ENCODE measurements at places on chromosomes 16 and 17.

DNA sequence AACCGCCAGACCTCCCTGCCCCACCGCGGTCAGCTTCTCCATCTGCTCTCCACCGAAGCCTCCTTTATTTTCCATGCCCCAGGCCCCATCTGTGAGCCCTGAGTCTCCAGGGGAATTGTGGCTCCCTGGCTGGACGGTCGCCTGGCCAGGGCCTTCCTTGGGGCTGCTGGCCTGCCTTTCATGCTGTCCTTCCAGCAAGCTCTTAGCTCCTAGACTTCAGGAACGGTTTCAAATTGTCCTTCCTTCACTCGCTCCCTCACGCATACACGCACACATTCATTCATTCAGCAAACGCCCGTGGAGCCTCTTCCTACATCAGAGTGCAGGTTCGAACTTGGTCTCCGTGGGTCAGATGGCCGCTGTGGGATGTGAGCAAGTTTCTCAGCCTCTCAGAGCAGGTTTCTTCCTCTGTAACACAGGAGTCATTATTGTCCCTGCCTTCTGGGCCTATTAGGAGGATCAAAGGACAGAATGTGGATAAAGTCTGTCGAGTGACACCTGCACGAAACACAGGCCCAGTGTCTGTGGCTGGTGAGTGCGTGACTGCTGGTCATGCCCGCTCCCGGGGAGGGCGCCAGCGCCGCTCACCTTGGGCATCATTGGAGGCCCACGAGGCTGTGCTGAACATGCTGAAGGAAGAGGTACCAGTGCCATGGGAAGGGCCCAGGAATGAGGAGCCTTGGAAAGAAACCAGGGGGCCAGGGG lies 18.7 kb upstream of the GSE1 start:
- no peak for DNase-seq

DNA sequence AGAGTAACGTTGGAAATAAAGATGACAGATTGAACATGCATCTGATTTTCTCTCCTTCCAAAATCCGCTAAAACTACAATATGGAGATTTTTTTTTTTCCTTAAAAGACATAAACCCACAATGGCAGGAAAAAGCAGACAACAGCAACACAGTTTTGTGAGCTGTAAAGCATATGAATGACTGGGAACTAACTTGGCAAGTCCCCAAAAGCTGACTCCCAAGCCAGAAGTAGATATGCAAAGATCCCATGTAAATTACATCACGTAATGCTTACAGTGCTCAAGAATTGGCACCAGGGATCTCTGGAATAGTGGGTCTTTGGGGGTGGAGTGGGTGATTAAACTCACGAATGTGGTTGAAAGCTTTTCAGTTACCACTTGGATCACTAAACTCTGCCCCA lies 106.6 kb downstream of the ELAC2 start:
- no peak for DNase-seq

- no peak for DNase-seq
Observed at GRCh38 chr17:74392848-74393247, 25.5 kb downstream of the GPR142 start.

- DNase-seq: no peak
Observed at GRCh38 chr17:17533901-17534441, 37.8 kb upstream of the RASD1 start.

DNA sequence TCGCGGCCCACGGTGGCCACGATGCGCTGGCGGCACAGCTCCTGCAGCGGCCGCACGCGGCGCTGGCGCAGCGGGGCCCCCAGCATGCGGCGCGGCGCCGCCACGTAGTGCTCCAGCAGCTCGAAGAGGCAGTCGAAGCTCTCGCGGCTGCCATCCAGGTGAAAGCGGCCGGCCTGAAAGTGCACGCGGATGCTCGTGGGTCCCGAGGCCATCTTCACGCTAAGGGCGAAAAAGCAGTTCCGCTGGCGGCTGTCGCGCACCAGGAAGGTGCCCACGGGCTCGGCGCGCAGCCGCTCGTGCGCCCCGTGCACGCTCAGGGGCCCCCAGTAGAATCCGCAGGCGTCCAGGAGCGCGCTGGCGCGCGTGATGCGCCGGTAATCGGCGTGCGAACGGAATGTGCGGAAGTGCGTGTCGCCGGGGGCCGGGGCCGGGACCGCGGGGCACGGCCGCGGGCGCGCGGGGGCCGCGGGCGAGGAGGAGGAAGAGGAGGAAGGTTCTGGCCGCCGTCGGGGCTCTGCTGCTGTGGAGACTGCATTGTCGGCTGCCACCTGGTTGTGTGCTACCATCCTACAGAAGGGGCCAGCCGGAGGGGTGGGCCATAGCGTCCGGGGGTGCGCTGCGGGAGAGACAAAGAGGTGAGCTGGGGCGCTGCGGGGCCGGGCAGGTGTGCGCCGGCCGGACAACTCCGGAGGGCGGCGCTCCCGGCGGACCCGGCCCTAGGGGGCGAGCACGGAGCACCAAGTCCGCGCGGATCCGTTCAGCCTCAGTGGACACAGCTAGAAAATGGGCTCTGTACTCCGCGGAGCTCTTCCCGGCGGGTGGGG lies 879 bp downstream of the SOCS1 start:
- DNase-seq: peak; percentile 74

GRCh38 chr17:7004398-7005253 lies 7.8 kb upstream of the RNASEK start:
- DNase-seq: peak; percentile 77

GRCh38 chr17:64323774-64324173 lies 60.7 kb upstream of the TEX2 start:
- no peak for DNase-seq

GRCh38 chr16:11190588-11191560 lies 65.1 kb downstream of the SOCS1 start:
- DNase-seq: no peak

Data from ACHN (cell line).